ENCODE measurements at places on chromosomes 3 and 15. TPM values are rescaled to one million over a fixed set of nuclear protein-coding genes. Genes with fewer than 3 reads are reported as not detected.

Gene ARPP19
- polyA plus RNA-seq = 23.6 TPM

Gene SMAD6
- polyA plus RNA-seq = 13.6 TPM

Gene KLHDC8B
- 16.3 TPM for polyA plus RNA-seq

Gene MUSTN1
- not detected for polyA plus RNA-seq

Gene ZMYND10
- polyA plus RNA-seq = 1.1 TPM

Gene GNAT1
- polyA plus RNA-seq = not detected

Gene FILIP1L
- 14.7 TPM for polyA plus RNA-seq

Gene CEMIP
- polyA plus RNA-seq = 78.0 TPM

Gene RBSN
- 7.9 TPM for polyA plus RNA-seq

Gene EDEM1
- 27.0 TPM for polyA plus RNA-seq

Gene POLR2M
- 60.8 TPM for polyA plus RNA-seq

All from IMR-90 (cell line).